ENCODE measurements at places on chromosomes 2 and 18.

GRCh38 chr2:35168351-35168750, 1187.2 kb upstream of the CRIM1 start:
- DNase-seq, result no peak

GRCh38 chr2:234564699-234565098, 67.8 kb upstream of the ARL4C start:
- DNase-seq, result no peak

DNA sequence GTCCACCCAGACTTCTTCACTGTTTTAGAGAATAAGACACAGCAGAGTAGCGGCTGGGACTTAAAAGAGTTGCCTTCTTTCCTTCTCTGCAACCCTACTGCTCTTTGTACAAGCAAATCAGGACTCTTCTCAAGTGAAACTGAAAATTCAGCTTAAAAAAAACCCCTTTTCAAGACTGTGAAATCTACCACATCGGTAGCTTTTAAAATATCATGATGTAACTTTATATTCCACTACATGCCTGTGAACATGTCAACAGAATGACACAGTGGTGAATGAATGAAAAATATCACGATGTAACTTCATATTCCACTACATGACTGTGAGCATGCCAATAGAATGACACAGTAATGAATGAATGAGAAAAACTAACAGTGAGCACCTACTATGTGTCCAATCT, 53.4 kb downstream of the TCF4 start:
- no peak for DNase-seq

DNA sequence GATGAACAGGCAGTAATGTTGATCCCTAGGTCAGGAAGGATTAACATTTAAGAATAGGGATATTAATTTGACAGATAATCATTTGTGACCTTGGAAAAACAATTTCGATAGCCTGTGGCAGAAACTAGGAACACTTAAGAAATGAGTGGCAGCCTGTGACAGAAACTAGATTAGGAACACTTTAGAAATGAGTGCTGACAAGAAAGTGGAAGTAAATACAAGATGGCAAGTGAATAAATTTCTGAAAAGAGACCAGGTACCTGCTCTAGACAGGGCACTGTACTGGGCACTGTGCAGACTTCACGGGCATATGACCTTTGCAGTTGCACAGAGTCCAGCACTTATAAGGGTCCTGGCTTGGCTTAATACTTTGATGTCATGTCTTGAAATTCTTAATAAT, 5.5 kb upstream of the HNRNPA3 start:
- no peak for DNase-seq

GRCh38 chr2:19723021-19723420, 178.8 kb downstream of the TTC32 start:
- no peak for DNase-seq

DNA sequence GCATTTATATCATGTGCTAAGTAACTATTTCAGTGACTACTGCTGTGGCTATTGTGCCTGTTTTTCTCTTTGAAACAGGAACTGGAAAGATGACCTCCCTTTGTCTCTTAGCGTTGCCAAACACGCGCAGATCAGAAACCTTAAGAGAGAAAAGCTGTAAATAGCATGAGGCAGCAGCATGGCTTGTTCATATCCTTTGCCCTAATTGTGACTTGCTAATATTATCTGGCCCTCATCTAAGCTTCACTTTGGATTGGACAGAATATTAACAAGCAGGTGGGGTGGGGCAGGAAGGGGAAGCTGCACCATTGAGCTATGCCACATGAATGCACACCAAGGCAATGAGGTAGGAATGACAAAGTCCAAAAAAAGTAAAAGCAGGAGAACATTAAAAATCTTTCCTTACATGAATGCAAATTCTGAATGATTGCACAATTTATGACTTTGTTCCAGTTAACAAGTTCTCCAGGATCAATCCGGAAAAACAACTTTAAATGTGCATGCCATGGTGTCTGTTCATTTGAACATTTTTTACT, 128.4 kb downstream of the IRS1 start:
- no peak for DNase-seq

- no peak for DNase-seq
Observed at GRCh38 chr18:48813321-48813720, 137.4 kb downstream of the SMAD7 start.

GRCh38 chr2:203195331-203196036, 43.3 kb upstream of the CYP20A1 start:
- no peak for DNase-seq

GRCh38 chr2:37391711-37392110, 47.3 kb downstream of the QPCT start:
- no peak for DNase-seq

DNA sequence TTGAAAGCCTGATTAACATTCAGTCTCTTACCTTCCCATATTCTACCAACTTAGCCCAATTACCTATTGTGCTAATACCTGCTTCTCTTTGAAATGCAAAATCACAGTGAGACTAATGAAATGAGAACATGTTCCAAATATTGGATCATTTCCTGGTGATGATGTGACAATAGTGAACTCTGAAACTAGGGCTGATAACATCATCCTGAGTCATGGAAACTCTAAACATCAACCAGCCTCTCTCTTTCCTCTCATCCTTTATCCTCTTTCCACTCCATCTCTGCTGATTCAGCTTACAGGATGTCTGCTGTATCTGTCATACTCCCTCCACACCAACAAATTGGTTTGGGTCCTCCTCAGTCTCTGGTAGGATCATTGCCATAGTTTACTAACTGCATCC, 98.8 kb upstream of the NCKAP5 start:
- no peak for DNase-seq

Measured in stimulated activated CD8-positive, alpha-beta memory T cell treated with anti-CD3 and anti-CD28 coated beads, Interleukin-4, amount 100 ng/mL, for 1 hour (primary cell).